CD4-positive, CD25-positive, alpha-beta regulatory T cell (primary cell): ENCODE measurements at places on chromosomes 11 and 22. TPM values are rescaled to one million over a fixed set of nuclear protein-coding genes. Genes with fewer than 3 reads are reported as not detected.
A peak's percentile ranks its signal among the peaks of the same experiment; 100 is the strongest.

- H3K27ac ChIP-seq, result no peak overlapping the region
- no peaks in the 10 kb centered on the region for H3K27me3 ChIP-seq
- DNase-seq, result no peak
- no peak overlapping the region for H3K4me3 ChIP-seq
- no peaks in the 10 kb centered on the region for H3K36me3 ChIP-seq
- no peaks in the 10 kb centered on the region for H3K4me1 ChIP-seq
Measured at GRCh38 chr22:32335471-32335870, 22.2 kb upstream of the RFPL3 start.

The TTC38 gene
- total RNA-seq, result 7.1 TPM

DNA sequence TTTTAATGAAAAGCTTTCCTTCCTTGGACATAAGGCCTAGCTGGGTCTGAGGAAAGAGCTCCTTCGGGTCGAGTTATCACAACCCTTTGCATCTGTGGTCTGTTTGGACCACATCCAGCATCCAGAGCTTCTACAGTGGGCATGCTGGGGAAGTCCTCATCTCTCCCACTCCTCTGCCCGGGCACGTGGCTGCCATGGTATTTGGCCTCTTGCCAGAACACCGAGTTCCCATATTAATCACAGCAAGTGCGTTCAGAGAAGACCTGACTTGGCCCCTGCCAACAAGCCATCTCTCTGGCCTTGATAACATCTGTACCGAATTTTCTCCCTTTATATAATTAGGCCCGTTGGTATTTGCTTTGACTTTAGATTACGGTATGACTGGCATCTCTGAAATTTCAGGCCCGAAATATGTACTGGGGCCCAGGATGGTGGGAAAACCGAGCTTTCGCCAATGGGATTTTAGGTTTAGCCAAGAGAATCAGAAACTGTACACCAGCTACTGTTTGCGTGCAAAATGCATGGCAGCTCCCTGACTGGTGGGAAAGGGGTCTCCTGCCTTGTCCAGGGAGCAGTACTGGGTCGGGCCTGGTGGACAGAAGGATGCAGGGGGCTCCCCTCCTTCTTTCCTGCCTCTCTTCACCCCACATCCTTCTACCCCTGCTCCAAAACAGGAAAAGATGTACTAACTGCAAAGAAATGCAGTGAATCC, 90.0 kb downstream of the MICAL2 start:
- H3K36me3 ChIP-seq, result no peaks in the 10 kb centered on the region
- peak overlapping the region; percentile 97 for H3K4me3 ChIP-seq
- H3K27me3 ChIP-seq, result no peaks in the 10 kb centered on the region
- DNase-seq, result no peak
- H3K27ac ChIP-seq, result peak overlapping the region; percentile 83

The RCE1 gene
- 45.6 TPM for total RNA-seq

The ACRV1 gene
- total RNA-seq, result not detected

- no peaks in the 10 kb centered on the region for H3K27me3 ChIP-seq
- no peaks in the 10 kb centered on the region for H3K4me1 ChIP-seq
- no peak overlapping the region for H3K27ac ChIP-seq
Measured at GRCh38 chr11:61545921-61546320, 35.0 kb downstream of the SYT7 start.

DNA sequence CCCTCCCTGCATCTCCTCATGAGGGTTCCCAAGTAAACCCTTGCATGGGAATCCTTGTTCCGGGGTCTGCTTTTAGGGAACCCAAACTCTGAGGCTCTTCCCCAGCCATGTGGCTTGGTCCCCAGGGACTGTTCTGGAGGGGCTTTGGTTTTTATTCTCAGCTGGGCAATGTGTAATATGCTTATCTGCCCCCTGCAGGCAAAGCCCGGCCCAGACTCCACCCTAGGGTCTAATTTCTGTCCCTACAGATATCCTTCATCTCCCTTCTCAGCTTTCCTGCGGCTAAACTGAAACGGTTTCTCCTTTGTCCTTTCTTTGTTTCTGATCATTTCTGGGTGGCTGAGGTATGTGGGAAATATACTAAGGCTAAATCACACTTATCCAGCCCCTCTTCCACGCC, 37.1 kb downstream of the TST start:
- no peak for DNase-seq
- peaks cover 7% of the 10 kb centered on the region for H3K4me1 ChIP-seq
- peaks cover 6% of the 10 kb centered on the region for H3K27me3 ChIP-seq

- no peak overlapping the region for H3K4me3 ChIP-seq
- H3K36me3 ChIP-seq, result no peaks in the 10 kb centered on the region
- no peak overlapping the region for H3K27ac ChIP-seq
- no peaks in the 10 kb centered on the region for H3K27me3 ChIP-seq
Measured at GRCh38 chr22:39493759-39494158, 8.3 kb upstream of the MIEF1 start.
